ENCODE measurements at places on chromosomes 6 and 20.

GRCh38 chr20:53926428-53927028, 143.9 kb downstream of the BCAS1 start:
- no peak for DNase-seq

- no peak for DNase-seq
These were observed 101.2 kb upstream of the TIAM2 start for GRCh38 chr6:154893917-154894316.

GRCh38 chr20:57708694-57709673, 831 bp downstream of the PMEPA1 start:
- DNase-seq, result peak; percentile 65

GRCh38 chr6:33014841-33015634, 5.6 kb upstream of the HLA-DOA start:
- peak; percentile 83 for DNase-seq

GRCh38 chr6:130075879-130076460, 57.6 kb downstream of the L3MBTL3 start:
- DNase-seq, result no peak

GRCh38 chr20:12528104-12528503, 480.7 kb upstream of the SPTLC3 start:
- no peak for DNase-seq

DNA sequence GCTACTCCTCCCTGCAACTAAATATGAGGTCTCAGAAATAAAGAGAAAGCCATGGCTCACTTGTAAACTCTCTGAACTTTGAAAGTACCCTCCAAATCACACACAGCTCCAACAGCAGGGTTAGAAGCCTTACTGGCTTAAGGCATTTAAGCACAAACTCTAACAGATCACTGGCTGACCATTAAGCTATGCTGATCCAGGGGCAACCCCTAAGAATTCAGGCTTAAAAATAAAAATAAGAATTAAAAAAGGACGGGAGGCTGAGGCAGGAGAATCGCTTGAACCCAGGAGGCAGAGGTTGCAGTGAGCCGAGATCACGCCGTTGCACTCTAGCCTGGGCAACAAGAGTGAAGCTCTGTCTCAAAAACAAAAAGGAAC, 21.8 kb downstream of the HLA-E start:
- no peak for DNase-seq

GRCh38 chr6:14159090-14159489, 41.5 kb downstream of the CD83 start:
- no peak for DNase-seq
